Stimulated activated naive CD4-positive, alpha-beta T cell (primary cell): ENCODE measurements at places on chromosomes 11 and 22.
A peak's percentile ranks its signal among the peaks of the same experiment; 100 is the strongest.

DNA sequence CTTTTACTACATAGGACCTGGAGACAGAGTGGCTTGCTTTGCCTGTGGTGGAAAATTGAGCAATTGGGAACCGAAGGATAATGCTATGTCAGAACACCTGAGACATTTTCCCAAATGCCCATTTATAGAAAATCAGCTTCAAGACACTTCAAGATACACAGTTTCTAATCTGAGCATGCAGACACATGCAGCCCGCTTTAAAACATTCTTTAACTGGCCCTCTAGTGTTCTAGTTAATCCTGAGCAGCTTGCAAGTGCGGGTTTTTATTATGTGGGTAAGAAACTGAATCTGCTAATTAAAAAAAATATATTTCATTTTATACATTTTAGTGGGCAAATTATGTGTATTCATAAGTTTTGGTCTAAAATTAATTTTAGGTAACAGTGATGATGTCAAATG lies 7.8 kb downstream of the BIRC3 start:
- DNase-seq, result no peak

GRCh38 chr11:12075291-12075690 lies 35.1 kb upstream of the MICAL2 start:
- DNase-seq, result no peak

- DNase-seq, result peak; percentile 67
Observed at GRCh38 chr11:64858467-64859263, 14.2 kb upstream of the CDC42BPG start.

DNA sequence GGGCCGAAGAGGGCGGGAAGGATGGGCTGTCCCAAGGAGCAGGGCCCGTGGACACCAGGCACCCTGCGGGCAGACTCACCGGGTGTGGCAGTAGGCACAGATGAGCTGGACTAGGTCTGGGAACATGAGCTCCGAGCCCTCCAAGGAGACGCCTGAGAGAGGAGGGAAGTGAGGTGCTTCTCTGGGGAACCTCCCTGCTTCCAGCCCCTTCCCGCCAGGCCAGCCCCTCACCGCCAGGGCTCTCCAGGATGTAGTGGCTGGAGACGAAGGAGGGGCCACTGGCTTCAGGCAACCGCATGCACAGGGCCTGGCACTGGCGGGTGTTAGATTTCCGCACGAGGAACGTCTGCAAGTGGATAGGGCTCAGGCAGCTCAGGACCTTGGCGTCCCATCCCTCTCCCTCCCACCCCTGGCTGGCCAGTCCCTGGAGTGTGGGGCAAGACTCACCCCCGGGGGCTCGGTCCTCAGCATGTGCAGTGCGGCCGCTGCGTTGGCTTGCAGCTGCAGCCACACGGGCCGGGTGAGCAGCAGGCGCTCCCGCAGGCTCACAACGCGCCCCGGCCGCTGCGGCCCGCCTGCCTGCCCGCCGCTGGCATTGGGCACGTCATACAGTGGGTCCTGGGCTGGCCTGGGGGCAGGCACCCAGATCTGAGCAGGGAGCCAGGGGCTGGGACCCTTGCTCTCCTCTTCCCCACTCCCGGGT lies 552 bp downstream of the RIN1 start:
- no peak for DNase-seq

GRCh38 chr11:61949169-61950034 lies 749 bp upstream of the BEST1 start:
- no peak for DNase-seq

DNA sequence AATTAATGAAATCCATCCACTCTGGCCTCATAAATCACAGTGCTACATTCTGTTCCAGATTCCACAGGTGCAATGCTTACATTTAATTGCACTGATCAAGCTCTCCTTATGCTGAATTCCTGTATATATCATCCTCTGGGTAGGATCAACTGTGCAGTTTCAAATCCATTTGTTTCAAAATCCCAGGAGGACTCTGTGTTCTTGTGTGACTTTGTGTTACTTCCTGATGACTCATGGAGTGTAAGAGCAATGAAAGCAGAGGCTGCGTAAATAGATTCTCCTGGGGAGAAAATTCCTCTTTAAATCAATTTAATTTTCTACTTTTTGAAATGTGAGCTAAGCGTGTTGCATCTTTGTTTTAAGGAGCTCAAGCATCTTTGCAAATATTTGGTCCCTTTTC lies 752.7 kb downstream of the METTL15 start:
- no peak for DNase-seq

DNA sequence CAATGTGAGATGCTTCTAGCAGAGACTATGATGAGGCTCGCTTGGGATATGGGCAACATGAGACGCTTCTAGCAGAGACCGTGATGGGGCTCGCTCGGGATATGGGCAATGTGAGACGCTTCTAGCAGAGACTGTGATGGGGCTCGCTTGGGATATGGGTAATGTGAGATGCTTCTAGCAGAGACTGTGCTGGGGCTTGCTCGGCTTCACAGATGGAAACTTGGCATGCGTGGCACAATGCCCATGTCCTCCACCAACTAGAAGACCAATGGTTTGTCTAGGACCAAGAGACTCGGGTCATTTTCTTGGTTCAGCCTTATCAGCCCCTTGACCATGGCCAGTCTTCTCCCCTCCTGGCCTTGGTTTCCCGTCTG lies 7.1 kb downstream of the MYEOV start:
- no peak for DNase-seq

DNA sequence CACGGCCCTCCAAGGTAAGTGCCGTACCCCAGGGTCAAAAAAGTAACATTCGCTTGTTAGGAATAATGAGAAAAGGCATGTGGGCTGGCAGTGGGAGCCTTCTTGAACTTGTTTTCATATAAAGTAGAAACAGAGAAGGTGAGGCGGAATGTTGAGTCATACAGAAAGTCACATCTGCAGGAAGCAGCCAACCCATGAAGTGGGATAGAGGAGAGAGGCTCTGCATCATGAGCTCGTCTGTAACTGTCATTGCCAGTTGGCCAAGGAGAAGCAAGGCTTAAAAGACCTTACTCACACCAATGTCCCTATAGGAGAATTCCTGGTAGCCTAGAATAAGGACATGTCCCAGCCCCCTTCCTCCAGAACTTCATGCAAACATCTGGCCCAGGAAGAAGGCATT lies 253.3 kb downstream of the BUD13 start:
- no peak for DNase-seq

GRCh38 chr11:30535818-30536217 lies 50.3 kb downstream of the MPPED2 start:
- DNase-seq, result no peak

- DNase-seq, result no peak
Observed at GRCh38 chr11:112174789-112175598, at the start of gene BCO2. BCO2 (plus strand) TSS chr11:112175512; CDS start chr11:112175602, 90 bp downstream.

DNA sequence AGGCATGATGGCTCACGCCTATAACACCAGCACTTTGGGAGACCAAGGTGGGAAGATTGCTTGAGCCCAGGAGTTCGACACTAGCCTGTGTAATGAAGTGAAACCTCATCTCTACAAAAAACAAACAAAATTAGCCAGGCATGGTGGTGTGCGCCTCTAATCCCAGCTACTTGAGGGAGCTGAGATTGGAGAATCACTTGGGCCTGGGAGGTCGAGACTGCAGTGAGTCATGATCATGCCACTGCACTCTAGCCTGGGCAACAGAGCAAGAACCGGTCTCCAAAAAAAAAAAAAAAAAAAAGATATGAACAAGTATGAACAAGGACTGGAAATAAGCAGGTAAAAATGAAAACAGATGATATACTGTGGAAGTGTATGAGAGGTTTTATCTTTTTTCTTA lies 54.1 kb upstream of the SOX6 start:
- no peak for DNase-seq

DNA sequence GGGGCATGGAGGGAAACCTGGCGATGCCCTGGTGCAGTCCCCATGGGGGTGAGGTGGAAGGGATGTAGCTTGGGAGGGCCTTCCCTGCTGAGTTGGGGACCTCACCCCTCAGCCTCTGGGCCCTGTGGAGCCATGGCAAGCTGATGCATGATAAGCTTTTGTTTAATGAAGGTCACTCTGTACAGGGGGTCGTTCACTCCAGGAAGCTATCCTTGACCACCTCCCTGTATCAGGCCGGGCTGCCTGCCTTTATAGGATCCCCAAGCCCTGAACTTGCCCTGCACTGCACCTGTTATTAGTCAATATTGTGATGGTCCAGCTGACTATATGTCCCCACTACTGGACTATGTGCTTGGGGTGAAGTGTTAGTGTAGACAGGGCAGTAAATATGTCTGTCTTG lies 49.7 kb upstream of the MYEOV start:
- no peak for DNase-seq

- no peak for DNase-seq
Observed at GRCh38 chr11:126317756-126318573, 14.1 kb downstream of the DCPS start.

GRCh38 chr11:115168229-115168671 lies 336.0 kb downstream of the CADM1 start:
- no peak for DNase-seq

DNA sequence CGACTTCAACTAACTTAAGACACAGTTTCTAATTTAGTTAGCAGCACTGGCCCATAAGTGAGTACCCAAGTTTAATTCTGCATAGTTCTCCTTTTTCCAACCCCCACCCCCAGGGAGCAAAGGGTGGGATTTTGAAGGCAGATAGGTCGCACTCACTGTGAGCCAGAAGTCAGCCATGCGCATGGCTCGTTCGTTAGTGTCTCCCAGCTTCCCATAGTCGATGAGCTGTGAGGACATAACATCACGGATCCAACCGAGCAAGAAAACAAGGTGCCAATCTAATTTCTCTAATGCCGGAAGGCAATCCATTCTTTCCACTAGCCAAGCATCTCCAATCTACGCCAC lies 577 bp downstream of the MRPL17 start:
- DNase-seq, result no peak

DNA sequence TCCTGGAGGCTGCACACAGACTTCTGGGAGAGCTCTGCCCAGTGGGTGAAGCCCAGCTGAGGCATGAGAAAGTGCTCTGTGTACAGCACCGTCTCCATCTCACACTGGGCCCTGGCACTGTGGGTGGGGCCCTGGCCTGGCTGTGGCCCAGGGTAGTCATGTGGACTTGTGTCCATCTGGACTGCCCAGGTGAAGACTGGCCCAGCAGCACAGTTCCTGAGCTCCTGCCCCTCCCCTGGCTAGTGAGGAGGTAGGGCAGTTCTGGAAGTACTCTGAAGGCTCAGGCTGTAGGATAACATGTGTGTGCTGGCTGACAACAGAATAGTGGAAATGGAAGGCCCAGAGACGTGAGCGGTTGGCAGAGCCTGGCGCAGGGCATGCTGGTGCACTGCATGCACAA lies 35.4 kb downstream of the RSPH14 start:
- no peak for DNase-seq

GRCh38 chr11:74534216-74534945 lies 40.9 kb upstream of the LIPT2 start:
- no peak for DNase-seq
